Activated CD4-positive, alpha-beta T cell treated with anti-CD3 and anti-CD28 coated beads for 36 hours (primary cell): ENCODE measurements at places on chromosomes 5 and 9. TPM values are rescaled to one million over a fixed set of nuclear protein-coding genes. Genes with fewer than 3 reads are reported as not detected.

DNA sequence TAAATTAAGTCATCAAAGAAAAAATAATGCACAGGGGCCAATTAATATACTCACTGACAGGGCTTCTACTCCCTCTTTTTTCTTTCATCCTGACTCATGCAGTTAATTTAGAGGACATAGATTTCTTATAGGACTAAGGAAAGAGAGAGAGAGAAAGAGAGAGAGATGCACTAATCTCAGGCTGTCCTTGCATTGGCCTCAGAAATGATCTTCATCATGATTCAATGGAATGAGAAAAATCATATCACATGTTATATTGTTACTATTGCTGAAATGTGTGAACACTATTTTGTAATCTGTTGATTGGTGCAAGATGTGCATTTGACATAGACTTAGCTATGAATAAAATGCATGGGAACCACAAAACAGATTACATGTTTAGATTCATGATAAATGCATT is 608.3 kb upstream of the NUDT12 start:
- no peak for DNase-seq

The CDX1 gene
- total RNA-seq, result not detected

DNA sequence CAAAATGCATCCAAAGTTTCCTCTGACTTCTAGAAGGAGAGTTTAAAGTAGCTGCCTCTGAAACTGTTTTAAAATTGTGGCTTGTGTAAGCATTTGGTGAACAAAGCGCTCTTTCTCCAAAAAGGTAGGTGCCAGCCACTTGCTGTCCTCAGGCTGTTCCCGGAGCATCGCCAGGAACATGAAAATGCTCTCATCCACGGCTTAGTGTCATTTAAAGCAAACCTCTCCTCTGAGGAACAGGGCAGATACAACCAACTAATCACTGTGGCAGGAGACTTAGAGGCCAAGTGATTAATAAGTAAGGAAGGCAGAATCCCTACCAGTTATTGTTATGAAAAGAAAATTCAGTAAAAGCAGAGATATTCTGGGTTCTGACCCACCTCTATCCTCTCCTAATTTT is 165.6 kb downstream of the DCP2 start:
- no peak for DNase-seq

The WDR70 gene
- 33.6 TPM for total RNA-seq

DNA sequence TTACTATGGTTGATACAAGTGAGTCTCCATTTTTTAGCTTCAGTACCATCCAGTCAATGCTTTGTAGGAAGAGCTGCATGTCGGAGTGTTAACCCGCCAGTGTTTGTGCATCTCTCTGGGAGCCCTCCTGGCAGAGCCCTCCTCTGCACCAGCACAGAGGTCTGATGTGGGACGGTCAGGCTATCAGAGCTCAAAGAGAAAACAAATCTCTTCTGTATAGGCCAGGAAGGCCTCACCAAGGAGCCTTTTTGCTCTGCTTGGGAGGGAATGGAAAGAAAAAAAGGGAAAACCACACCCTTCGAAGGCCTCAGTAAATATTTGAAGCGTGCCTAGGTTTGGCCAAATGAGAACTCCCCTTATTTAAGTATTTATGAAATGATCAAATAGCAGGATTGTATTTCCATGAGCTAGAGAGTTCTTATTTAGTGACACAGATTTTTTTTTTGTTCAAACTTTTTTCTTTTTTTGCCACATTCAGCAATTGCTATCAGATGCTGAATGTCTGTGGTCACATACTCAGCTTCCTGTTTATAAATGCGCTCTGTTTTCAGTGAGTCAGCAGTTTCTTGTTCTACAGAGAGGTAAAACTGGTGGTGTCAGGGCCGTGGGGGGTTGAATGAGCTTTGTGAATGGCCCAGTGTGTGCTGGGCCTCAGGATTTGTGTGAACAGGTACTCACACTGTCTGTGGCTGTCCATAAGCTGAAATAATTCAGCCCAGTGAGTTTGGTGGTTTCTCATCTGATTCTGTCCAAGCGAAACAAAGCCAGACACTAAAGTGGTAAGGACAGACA is 226.6 kb downstream of the SNX18 start:
- DNase-seq, result peak; percentile 61

GRCh38 chr9:131228988-131229387 is 47.3 kb downstream of the FAM78A start:
- DNase-seq, result no peak

DNA sequence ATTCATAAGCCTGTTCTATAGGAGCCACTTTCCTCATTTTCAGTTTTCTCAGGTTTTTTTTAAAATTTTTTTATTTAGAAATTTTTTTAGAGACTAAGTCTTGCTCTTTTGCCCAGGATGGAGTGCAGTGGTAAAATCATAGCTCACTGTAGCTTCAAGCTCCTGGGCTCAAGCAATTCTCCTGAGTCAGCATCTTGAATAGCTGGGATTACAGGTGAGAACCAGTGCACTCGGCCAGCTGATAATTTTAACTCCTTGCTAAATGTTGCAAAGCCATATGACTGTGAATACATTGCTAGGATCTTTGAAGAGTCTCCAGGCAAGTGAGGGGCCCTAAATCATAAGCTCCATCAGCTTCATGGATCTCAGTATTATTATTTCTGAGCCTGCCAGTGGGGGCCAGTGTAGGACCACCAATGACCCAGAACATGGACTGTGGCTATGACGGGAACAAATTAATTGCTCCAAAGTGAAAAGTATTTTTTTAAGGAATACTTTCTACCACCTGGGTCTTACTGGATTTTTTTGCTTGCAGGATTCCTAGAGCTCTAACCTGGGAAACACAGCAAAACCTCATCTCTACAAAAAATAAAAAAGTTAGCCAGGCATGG is 5.7 kb upstream of the GAPVD1 start:
- no peak for DNase-seq

- peak; percentile 20 for DNase-seq
These were observed 229.8 kb downstream of the FANCC start for GRCh38 chr9:95087659-95088242.

The DBH gene
- total RNA-seq, result not detected

- no peak for DNase-seq
These were observed 100.9 kb downstream of the DPYSL3 start for GRCh38 chr5:147408980-147409379.

- DNase-seq, result peak; percentile 41
These were observed 30.4 kb downstream of the CSF2 start for GRCh38 chr5:132103969-132104391.

GRCh38 chr5:17316970-17317459 is 99.6 kb downstream of the BASP1 start:
- no peak for DNase-seq

- DNase-seq, result no peak
These were observed 450.5 kb downstream of the ELAVL2 start for GRCh38 chr9:23375511-23375910.

The TLX3 gene
- total RNA-seq, result not detected

The PRXL2C gene
- total RNA-seq, result 7.5 TPM

DNA sequence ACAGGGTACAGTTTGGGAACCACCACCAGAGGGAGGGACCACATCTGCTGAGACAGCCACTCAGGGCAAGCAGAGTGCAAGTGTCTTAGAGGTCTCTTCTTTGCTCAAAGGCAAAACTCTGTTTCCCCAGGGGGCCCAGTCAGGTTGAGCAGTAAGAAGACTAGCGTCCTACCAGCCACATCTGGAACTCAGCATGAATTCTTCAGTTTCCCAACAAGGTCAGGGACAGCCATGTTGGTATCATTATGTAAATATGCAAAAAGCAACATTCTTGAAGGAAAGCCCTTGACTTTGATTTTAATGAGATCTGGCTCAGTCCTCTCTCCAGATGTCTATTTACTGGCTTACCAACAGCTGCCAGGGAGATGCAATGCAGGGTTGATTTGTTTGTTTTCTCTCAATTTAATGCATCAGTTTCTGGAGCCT is 46.7 kb downstream of the TGFBI start:
- DNase-seq, result no peak

The GARIN3 gene
- 0.79 TPM for total RNA-seq

The EQTN gene
- total RNA-seq, result not detected
